ENCODE measurements at places on chromosomes 7 and 10.

GRCh38 chr7:52030722-52031121 is 714.1 kb upstream of the COBL start:
- DNase-seq: no peak

DNA sequence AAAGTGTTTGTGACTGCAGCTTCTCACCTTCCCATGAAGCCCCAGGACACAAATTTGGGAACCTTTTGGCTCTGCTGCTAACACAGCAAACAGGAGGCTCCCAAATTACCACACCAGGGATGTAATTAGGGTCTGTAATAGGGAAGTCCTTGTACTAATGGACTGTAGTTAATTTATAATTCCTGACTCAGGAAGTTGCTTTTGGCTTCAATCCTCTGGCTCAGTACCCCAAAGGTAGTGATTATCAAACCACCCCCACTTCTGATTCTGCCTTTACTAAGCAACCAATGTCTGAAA is 3.8 kb upstream of the MALSU1 start:
- DNase-seq: no peak

GRCh38 chr10:43153901-43154300 is 15.7 kb downstream of the CSGALNACT2 start:
- DNase-seq: no peak

GRCh38 chr10:7199152-7199760 is 211.6 kb downstream of the SFMBT2 start:
- DNase-seq: no peak

DNA sequence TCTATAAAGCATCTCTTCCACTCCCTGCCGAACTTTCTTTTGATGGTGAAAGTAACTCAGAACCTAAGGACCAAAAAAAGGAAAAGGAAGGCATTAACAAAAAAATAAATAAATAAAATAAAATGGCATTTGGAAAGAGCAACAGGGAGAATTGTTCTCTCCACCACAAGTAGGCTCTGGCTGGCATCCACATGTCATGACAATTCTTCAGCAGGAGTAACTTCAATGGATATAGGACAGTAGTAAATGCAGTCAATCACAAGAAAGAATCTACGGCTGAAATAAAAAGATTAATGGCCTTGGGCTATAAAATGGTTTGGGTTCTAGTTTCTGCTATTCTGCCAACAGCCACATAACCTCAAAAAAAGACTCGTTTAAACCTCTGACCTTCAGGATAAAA is 23.9 kb downstream of the NCAPG2 start:
- DNase-seq: no peak

GRCh38 chr7:17302575-17303142 is 4.2 kb downstream of the AHR start:
- DNase-seq: no peak
